Esophagus squamous epithelium (tissue), 5 donors: ENCODE measurements at places on chromosomes 7 and 10.

DNA sequence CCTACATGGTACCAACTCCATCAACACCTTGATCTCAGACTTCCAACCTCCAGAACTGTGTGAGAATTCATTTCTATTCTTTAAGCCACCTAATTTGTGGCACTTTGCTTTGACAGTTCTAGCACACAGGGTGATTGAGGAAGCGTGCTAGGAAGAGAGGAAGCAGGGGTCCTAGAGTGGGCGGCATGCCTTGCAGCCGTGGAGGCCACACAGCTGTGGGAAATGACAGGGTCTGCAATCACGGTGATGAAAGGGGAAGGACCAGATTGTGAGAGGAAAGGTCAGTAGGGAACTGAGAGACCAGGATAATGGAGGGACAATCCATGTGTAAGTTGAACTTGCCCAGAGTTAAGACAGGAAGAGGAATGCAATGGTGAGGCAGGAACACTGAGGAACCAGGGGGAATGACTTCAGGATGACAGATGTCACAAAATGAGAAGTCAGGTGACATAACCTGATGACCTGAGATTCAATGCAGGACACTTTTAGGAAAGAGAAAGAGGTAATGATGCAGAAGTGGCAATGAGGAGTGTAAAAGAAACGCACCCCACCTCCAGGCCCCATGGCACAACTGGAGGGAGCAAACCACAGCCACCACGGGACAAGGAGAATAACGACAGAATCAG lies 87.3 kb upstream of the PIK3CG start:
- no peak for DNase-seq

- no peak for DNase-seq
These were observed 181.1 kb upstream of the NAMPT start for GRCh38 chr7:106465704-106466468.

GRCh38 chr7:158042156-158042880 lies 545.3 kb downstream of the PTPRN2 start:
- DNase-seq: no peak

DNA sequence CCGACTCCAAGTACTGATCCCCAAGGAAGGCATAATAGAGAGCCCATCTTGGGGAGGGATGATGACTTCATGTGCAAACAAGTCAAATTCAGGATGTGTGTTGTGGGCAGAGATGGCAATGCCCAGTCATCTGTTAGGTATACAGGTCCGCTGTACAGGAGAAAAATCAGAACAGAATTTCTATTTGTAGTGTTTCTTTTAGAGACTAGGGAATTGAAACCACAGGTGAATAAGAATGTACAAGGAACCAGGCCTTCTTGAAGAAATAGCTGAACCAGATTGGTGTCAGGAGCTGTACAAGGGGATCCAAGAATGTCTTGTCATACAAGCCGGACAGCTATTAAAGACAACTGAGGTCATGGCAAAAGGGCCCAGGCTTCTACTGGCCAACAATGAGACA lies 147.9 kb downstream of the PFKFB3 start:
- no peak for DNase-seq

DNA sequence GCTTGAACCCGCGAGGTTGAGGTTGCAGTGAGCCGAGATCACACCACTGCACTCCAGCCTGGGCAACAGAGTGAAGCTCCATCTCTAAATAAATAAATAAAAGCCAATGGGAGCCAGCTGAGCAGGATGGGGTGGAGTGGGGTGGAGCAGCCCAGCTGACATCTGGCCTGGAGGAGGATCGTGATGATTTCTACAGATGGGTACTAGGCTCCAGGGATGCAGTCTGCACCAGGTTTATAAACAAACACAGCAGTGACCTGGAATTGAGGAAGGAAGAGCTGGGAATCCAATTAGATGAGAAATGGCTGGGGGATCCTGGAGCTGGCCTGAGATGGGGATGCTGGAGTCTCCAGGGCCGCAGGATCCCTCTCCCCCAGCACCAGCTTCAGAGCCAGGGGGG lies 7.3 kb upstream of the GRIFIN start:
- DNase-seq: no peak

DNA sequence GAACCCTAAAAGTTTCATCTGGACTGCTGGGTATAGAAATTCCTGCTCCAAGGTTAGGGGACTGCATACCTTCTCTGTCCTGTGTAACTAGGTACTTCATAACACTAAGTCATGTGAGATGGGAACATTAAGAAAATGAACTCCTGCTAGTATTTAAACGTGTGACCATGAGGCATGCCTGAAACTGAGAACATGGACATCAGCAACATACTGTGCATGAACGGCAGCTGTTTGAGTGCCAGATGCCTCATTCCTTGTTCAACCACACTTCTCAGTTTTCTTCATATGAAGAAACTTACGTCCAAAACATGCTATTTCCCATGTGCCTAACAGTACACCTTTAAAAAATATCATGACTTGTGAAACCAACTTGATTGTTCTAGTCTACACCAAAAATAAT lies 88.5 kb downstream of the CREM start:
- no peak for DNase-seq

GRCh38 chr10:17671307-17671706 lies 27.4 kb downstream of the STAM start:
- DNase-seq: no peak

GRCh38 chr7:38186593-38187314 lies 8.7 kb downstream of the STARD3NL start:
- DNase-seq: no peak

GRCh38 chr10:21173802-21174714 lies 276.9 kb upstream of the NEBL start:
- DNase-seq: no peak

- DNase-seq: no peak
These were observed 185.1 kb downstream of the NXPH1 start for GRCh38 chr7:8618441-8619070.

DNA sequence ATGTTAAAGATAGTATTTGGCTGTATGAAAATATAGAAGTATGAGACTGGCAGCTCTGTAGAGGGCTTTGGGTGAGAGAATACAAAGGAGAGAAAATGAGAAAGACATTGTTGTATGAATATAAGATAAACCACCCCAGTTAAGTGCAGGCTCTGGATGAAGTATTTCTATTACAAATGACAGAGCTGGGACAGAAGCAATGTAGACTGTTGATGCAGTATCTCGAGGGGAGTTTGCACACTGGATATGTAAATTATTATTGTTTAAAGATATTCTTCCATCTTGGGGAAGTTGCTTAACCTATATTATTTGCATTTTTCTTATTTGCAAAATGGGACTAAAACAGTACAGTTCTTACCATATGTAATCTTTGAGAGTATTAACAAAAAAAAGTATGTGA lies 31.5 kb downstream of the ENTPD1 start:
- DNase-seq: no peak

GRCh38 chr10:103855852-103856796 lies 748 bp upstream of the SH3PXD2A start:
- DNase-seq: no peak

DNA sequence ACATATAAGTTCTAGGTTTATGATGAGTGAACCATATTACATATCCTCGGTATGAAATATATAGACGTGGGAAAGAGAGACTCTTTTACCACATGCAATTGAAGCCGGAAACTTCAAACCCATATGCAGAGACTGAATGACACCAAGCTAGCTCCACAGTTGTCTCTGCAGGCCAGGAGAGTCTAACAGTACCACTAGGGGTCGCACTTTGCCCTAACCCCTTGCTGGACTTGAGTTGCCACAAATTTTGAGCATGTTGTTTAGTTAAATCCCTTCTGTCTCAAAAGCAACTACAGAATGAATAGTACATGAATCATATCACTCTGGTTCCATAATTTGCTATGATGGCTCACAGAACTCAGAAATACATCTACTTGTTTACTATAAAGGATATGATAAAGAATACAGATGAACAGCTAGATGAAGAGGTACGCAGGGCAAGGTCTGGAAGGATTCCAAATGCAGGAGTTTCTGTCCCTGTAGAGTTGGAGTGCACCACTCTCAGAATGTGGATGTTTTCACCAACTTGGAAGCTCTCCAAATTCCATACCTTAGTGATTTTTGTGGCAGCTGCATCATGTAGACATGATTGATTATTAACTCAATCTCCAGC lies 112.4 kb upstream of the YAE1 start:
- no peak for DNase-seq

DNA sequence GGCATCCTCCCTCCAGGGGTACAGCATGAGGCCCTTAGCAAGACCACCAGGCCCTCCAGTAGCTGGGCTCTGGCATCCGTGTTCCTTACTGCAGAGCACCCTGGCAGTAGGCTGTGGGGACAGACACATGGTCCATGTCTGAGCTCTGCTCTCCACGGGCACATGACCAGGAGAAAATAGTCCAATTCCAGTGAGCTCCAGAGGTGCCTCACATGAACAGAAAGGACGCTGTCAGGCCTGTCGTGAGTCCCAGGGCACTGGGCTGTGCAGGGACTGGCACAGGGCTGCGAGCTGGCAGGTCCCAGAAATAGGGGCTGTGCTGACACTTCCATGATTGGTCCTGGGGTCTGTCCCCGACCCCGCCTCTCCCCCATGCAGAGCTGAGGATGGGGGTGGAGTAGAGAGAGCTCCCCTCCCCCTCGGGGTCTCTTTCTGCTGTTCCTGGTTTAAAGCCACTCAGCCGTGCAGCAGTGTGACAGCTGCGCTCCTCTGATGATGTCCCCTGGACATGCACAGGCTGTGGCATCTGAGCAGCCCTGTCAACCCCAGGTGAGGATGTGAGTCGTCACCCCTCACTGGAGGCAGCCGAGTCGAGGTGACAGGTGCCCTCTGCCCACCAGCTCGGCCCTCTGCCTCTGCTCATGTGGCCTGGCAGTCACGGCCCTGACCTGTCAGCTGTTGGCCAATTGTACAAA lies 25.2 kb upstream of the ZNF488 start:
- no peak for DNase-seq

- no peak for DNase-seq
These were observed 153.3 kb downstream of the EGFR start for GRCh38 chr7:55172161-55172560.

DNA sequence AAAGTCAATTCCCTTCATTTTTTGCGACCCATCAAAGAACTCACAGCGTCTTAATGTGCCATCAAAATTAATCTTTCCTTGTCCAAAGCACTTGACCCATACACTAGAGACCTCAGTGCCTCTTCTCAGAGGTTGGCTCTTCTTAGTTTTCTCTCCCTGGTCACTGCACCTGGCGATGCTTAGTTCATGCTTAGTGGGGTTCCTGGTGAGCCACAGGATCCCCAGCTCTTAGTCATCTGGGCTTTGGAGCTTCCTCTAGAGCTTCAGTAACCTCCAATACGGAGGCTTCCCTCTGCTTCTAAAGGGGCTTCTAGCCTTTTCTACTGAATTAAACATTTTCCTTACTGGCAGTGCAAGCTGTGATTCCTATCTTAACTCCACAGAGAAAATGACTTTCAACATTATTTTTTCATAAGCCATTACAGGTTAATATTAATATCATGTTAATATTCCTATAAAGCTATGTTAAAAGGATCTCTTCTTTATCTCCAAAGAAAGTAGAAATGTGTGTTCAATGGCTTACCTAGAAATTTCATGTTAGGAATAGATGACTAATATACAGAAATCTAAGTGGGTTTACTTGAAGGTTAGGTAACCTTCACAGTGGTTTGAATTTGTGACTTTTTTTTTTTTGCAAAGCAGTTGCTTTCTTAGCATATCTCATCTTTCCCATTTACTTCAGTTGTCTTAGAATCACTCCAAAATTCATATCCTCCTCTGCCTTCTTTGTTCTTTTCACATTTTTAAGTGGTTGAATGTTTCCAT lies 295.2 kb downstream of the CAMK1D start:
- DNase-seq: no peak

- DNase-seq: no peak
These were observed 10.9 kb upstream of the KCNMA1 start for GRCh38 chr10:77648472-77648871.

- no peak for DNase-seq
These were observed 36.7 kb downstream of the PRF1 start for GRCh38 chr10:70565556-70566514.

- DNase-seq: no peak
These were observed 377.0 kb downstream of the GATA3 start for GRCh38 chr10:8431511-8431910.

DNA sequence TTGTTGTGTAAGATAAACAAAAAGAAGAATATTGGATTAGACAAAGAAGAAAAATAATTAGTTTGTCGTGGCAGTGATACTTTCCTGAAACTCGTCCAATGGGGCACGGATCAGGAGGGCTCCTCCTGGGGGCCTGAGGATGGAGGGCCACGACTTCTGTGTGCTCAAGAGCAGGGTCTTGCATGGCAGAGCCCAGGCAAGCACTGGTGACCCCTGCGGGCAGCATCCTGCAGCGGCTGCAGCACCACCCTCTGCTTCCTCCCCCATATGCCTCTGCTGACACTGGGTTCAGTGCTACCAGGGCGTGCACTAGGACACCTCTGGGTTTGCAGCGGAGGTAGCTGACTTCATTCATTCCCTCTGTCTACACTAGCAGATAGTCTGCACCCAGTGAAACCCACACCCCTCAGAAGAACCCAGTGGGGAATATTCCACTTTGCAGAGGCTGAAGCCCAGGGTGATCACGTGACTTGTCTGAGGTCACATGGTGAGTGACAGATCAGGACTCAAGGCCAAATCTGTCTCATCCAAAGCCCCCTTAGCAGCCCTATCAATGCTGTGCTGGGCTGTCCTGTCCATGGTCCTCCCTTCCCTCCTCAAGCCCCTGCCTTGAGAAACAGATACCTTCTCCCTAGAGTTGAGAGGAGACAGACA lies 375.5 kb downstream of the TCERG1L start:
- DNase-seq: no peak

DNA sequence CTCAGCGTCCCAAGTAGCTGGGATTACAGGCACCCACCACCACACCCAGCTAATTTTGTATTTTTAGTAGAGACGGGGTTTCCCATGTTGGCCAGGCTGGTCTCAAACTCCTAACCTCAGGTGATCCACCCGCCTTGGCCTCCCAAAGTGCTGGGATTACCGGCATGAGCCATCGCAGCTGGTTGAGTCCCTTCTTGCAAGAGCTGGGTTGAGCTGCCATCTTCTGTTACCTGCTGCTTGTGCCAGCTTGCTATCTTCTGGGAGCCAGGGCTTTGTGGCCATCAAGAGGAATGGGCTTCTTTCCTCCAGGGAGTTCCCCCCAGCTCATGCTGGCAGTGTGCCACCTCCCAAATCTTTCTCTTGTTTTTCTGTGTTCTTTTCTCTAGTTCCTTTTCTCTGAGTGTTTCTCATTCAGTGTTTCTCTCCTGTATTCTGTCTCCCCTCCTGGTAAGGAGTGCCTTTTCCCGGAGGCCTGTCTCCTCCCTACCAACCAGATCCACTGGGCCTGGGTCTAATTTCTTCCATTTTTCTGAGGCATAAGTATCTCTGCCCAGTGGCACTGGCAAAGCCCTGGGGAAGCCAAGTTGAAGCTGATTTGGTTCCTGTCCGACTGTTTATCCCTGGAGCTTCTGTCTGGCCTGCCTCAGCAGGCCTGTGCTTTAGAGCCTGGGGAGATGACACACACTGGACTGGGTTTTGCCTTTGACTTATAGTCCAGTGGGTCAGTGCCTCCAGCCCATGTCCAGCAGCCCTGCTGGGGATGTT lies 3.7 kb downstream of the DBNL start:
- DNase-seq: no peak

GRCh38 chr7:84844771-84845170 lies 342.1 kb downstream of the SEMA3D start:
- DNase-seq: no peak

- DNase-seq: no peak
These were observed 174.9 kb downstream of the ELFN1 start for GRCh38 chr7:1844951-1845390.
